ENCODE measurements at places on chromosomes 3 and 15.

DNA sequence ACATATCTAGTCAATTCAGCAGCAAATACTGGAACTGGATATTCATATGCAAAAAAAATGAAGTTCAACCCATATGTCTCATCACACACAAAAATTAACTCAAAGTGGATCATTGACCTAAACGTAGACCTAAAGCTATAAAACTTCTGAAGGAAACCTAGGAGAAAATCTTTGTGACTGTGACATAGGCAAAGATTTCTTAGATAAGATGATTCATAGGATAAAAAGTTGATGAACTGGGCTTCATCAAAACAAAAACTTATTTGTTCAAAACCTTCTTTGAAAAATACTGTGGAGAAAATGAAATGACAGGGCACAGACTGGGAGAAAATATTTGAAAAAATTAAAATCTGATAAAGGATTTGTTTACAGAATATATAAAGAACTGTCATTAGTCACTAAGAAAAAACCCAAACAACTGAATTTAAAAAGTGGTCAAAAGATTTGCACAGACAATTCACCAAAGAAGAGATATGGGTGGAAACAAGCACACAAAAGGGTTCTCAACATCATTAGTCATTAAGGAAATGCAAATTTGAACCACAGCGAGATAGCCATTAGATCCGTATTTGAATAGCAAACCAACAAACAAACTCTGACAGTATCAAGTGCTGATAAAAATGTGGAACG, 62.8 kb downstream of the ITGB5 start:
- no peak for DNase-seq

- no peak for DNase-seq
Measured at GRCh38 chr3:56836276-56837163, 34.8 kb upstream of the ARHGEF3 start.

GRCh38 chr3:4454142-4454541, 12.9 kb downstream of the SUMF1 start:
- DNase-seq = no peak

DNA sequence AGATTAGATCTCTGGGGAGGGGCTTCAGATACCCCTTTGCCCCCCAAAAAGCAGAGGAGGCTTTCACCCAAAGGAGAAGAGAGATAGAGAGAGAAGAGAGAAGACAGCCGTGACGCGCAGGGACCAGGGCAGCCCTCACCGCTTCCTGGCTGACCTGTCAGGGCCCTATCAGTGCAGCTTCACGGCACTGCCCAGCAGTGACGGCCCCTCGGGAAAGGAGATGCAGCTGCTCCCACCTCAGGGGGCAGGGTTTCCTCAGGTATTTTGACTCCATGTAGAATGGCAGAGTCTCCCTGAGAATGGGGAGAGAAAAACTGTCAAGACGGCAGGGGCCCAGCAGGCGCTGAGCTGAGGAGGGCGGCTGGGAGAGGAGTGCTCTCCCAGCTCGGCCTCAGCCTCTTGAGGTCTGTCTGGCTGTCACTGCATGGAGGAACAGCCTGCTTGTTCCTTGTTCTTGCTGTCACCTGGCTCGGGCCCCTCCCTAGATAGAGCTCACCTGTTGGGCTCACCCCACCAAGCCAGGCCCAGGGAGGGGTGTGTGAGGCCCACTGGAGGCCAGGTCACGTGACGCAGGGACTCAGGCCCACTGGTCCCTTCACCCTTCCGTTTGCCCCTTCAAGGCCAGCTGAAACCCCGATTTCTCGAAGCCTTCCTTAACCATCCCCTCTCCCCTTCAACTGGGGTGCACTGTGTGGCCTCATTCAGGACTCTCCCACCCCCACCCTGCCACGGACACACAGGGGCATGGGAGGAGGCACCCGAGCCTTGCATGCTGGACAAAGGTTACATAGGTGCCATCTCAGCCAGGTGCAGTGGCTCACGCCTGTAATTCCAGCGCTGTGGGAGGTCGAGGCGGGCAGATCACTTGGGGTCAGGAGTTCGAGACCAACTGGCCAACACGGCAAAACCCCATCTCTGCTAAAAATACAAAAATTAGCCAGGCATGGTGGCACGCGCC, 28.2 kb downstream of the LOXL1 start:
- DNase-seq = no peak

- no peak for DNase-seq
Measured at GRCh38 chr3:176005564-176005963, 1146.4 kb downstream of the NAALADL2 start.

- DNase-seq = no peak
Measured at GRCh38 chr3:25679642-25680302, 15.1 kb upstream of the TOP2B start.

- no peak for DNase-seq
Measured at GRCh38 chr15:62517541-62517940, 352.5 kb upstream of the C2CD4B start.

Measured in activated CD4-positive, CD25-positive, alpha-beta regulatory T cell treated with anti-CD3 and anti-CD28 coated beads, Interleukin-2, amount 50 U/mL, for 16 hours (primary cell).